Activated CD8-positive, alpha-beta memory T cell treated with anti-CD3 and anti-CD28 coated beads for 1 hour (primary cell): ENCODE measurements at places on chromosomes 5 and 9.

- DNase-seq, result no peak
Observed at GRCh38 chr9:105971986-105972385, 277.6 kb downstream of the TMEM38B start.

- no peak for DNase-seq
Observed at GRCh38 chr9:135524130-135524861, 3.1 kb downstream of the LCN1 start.

GRCh38 chr9:36100532-36100931, 36.0 kb upstream of the GLIPR2 start:
- no peak for DNase-seq

- no peak for DNase-seq
Observed at GRCh38 chr5:107997338-107997980, 326.7 kb upstream of the EFNA5 start.

- no peak for DNase-seq
Observed at GRCh38 chr5:76576450-76576849, 46.8 kb downstream of the F2RL2 start.

- no peak for DNase-seq
Observed at GRCh38 chr5:4860631-4861030, 279.5 kb upstream of the ADAMTS16 start.

DNA sequence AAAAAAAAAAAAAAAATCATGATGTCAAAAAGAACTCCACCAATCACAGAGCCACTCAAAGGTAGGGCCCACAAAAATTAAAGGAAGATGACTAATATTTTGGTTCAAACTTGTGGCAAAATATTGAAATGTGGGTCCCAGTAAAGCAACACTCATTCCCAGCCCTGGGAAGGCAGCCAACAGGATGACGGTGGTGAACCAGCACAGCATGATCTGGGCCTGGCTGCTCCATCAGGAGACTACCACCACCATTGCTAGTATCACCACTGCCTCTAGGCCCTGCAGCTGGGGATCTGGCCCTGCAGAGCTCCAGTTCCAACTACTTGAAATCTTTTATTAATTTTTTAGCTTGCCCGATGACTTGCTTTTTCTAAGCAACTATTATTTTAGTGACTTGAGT, 206.8 kb upstream of the ITGA1 start:
- no peak for DNase-seq

DNA sequence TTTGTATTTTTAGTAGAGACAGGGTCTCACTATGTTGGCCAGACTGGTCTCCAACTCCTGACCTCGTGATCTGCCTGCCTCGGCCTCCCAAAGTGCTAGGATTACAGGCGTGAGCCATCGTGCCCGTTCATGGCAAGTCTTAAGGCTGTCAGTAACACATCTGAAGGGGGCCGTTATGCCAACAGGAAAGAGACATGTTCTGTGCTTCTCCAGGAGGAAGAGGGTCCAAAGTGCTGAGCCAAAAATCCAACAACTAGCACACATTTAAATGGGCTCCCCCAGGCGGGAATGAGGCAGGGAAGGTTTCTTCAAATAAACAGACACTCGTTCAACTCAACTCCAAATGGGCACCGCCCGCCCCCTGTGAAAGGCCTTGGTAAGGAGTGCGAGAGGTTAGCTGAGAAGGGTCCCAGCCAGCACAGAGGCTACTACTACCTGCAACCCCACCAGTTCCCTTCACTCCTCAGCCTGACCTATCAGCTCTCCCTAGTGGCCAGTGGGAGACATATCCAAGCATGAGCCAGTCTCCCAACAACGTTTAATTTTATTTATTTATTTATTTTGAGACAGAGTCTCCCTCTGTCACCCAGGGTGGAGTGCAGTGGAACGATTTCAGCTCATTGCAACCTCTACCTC, 84.1 kb upstream of the DMRT1 start:
- DNase-seq, result no peak

- no peak for DNase-seq
Observed at GRCh38 chr9:124047251-124047672, 35.7 kb downstream of the LHX2 start.

GRCh38 chr9:23822261-23823169, 3.5 kb downstream of the ELAVL2 start:
- no peak for DNase-seq
